Stimulated activated CD4-positive, alpha-beta T cell treated with anti-CD3 and anti-CD28 coated beads, TNF-alpha, amount 100 ng/mL, for 4 hours (primary cell): ENCODE measurements at places on chromosomes 12 and 14.

GRCh38 chr12:109723311-109723881, 9.8 kb downstream of the FAM222A start:
- no peak for DNase-seq

DNA sequence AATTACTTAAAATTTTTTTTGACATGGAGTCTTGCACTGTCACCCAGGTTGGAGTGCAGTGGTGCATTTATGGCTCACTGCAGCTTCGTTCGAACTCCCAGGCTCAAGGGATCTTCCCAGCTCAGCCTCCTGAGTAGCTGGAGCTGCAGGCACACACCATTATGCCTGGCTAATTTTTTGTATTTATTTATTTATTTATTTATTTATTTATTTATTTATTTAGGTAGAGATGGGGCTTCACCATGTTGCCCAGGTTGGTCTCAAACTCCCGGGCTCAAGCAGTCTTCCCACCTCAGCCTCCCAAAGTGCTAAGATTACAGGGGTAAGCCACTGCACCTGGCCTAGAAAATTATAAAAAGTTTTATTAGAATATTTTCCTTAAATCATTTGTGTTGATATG, 73.6 kb downstream of the DACT1 start:
- no peak for DNase-seq

- no peak for DNase-seq
These were observed 475.4 kb upstream of the SEL1L start for GRCh38 chr14:82009076-82009475.

DNA sequence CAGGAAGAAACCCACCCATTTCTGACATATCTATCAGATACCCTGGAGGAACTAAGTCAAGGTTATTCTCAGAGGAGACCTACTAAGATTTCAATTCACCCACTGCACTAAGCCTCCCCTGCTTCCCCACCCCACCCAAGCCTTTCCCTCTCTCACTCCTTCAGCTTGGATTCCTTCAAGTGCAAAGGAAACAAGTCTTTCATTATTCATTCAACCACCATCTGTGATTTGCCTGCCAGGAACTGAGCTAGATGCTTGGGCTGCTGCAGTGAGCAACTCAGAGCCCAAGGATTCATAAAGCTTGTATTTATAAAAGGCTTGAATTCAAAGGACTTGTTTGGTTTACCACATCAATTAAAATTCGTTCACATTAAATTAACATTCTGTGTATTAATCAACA, 161.3 kb downstream of the GXYLT1 start:
- no peak for DNase-seq

DNA sequence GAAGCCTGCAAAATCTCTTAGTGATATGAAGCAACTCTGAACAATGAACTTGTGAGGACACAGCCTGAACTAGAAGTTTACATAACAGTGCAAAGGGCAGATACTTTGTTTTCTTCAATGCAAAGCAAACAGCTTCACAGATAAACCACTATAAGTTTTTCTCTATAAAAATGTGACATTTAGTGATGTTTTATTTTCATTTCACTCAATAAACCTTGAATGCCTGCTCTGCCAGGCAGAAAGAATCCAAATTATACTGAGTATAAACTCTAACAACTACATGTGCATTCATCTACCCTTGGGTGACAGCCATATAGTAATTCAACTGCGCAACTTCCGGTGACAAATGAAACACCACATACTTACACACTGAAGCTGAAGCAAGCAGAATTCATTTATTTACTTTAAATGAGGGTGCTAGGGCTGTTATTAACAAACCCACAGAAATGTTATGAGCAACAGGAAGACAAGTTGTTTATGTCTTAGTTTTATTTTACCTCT, 10.3 kb downstream of the DCP1B start:
- DNase-seq, result no peak

DNA sequence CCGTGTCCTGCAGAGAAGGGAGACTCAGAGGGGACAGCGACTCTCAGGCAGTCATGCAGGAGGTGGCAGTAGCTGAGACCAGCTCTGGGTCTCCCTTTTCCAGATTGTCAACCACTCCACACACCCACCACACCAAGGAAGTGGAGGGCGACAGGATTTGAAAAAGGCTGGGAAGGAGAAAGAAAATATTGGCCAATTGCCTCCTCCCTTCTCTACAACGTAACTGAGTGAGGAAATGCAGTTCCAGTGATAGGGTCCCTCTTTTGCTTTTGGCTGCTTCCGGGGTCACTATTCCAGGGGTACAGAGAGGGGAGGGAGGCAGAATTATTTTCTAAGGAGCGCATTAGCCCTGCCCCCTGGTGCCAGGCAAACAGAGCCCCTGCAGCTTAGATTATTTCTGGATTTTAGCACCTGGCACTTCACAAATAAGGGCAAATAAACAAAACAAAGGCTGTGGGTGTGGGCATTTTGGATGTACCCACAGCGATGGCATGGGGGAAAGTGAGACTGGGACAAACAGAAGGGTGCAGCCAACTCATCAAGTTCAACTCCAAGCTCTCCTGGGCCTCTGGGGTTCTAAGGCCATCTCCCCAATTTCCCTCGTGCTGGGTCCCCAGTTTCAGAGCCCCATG, 20.4 kb downstream of the ASB2 start:
- DNase-seq, result no peak

DNA sequence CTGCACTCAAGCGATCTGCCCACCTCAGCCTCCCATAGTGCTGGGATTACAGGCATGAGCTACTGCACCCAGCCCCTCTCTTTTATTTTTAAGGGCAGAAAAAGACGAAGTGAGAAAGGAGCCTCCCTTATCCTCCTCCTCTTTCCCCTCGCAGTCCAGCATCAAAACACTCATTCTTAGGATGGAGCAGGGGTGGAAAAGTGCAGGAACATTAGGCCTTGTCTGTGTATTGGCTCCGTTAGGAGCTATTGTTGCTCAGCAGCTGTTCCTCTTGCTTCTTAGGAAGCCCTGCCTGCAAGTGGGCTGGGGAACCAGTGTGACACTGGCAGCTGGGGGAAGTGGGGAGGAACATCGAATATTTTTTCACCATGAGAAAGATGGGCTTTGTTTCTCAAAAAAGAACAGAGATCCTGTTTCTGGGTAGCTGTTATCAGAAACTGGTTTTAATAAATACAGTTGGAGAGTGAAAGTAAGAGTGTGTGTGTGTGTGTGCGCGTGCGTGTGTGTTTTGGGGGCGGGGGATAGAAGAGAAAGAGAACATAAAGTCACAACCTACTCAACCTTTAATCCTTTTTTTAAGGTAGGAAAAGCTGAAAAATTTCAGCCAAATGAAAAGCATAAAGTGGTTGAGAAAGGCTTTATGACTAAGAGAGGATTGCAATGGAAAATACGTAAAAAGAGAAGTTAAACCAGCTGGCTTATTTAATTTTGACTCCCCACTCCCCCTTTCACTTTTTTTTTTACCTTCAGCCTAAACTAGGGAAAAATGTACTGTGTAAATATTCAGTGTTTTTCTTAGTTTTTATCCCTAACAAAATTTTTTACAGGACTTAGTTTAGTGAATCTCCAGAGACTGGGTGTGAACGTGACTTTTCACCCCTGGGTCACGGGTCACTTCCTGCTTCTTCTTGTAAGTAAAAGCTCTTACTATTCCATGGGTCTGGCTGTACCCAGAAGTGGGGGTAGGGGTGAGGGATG, 197.2 kb upstream of the PLEKHG7 start:
- peak; percentile 34 for DNase-seq

DNA sequence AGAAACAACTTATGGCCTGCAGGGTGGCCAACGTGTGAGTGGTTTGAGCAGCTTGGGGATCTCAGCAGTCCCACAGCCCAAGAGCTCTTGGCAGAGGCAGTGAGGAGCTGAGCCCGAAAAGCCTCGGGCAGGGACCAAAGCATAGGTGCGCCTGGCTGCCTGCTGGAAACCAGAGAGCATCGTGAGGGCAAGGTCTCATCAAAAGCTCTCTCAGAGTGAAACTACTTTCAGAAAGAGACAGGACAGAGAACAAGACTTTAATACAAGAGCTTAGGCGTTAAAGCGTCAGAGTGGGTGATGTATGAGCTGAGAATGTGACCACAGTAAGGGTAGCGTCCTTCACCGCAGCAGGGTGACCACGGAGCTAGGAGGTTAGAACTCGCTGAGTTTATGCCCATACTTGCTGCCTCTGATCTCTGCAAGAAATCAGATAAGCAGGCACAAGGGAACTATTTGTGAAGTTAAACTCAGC, 30.8 kb downstream of the LGMN start:
- no peak for DNase-seq

DNA sequence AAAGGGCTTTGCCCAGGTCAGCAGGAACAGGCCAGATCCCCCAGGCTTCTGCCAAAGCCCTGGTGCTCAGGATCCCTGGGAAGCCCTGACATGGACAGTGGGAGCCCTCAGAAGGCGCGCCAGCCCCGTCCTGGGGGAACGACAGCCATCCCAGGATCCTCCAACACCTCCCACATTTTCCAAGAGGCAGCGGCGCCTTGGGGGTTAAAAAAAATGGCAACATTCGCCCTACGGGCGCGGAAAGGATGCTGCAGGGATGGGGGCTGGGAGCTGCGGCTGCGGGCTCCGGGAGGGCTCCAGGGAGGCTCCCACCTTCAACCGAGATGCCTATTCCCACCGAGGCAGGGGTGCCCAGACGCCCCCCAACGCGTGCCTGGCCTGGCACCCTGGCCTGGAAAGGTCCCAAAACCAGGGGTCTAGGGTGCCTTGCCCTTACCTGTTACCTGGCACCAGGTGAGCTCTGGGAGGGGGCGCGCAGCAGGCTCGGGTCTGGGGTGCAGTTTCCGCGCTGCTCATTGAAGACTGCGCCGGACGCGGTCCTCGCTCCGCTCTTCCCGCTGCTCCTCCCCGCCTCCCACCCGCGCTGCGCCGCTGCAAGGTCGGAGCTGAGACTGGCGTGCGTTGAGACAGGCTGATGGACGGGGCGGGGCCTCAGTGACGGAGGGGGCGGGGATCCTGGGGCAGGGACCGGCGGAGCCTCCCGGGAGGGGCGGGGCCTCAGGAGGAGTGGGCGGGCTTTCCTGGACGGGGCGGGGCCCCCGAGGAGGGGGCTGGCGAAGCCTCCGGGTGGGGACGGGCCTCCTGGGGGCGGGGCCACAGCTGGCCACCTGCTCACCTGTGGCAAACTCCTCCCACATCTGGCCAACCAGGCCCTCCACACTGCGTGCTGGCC, at the start of gene ABCB9:
Gene ABCB9, minus strand, starts transcription at position 613 of the 892 bp plus-strand sequence. CDS start 6,228 bp downstream, outside the sequence.
- peak; percentile 94 for DNase-seq

- no peak for DNase-seq
These were observed 1.6 kb downstream of the LRRC74A start for GRCh38 chr14:76827696-76828296.

DNA sequence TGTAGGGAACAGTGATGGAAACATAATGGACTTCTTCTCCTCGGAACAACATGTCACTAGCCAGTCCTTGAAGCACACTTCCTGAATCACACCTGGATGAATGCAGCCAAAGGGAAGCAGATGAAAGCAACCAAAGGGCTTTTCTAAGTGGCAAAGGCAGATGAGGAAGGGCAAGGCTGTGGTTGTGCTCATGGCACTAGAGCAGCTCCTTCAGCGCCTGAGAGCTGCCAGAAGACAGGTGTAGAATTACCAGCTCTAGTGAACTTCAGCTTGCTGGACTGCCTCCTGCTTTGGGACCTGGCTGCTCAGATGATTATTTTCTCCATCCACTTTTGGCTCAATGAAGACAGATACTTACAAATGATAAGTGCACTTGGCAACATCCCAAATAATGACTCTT, 1372.1 kb upstream of the SEL1L start:
- DNase-seq, result no peak

- no peak for DNase-seq
These were observed 14.2 kb upstream of the MYO1A start for GRCh38 chr12:57063991-57064685.

DNA sequence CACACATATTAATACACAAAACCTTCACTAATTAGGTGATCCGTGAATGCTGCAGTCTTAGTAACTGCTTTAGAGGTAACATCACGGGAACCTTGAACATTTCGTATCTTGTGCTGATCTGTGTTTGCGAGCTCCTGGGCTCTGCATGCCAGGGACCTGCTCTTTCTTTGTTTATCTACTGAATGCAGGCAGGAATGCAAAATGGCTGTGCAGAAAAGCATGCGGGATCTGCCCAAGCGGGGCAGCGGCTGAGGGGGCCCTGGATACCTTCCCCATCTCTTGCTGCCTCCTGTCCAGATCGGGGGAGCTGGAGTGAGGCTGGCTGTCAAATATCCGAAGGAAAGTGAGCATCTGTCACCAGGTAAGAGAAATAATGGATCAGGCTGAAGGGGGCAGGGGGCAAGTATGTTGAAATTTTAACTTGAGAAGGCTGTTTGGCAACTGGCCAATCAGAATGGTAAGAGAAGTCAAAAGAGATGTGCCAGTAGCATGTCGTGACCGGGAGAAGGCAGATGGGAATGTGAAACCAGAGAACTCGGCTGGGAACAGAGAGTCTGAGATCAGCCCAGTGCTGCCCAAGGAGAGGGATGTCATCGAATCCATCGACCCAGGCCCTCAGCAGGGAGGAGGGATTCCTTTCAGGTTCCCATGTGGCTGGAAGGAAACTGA, 191.4 kb downstream of the TTC7B start:
- no peak for DNase-seq

DNA sequence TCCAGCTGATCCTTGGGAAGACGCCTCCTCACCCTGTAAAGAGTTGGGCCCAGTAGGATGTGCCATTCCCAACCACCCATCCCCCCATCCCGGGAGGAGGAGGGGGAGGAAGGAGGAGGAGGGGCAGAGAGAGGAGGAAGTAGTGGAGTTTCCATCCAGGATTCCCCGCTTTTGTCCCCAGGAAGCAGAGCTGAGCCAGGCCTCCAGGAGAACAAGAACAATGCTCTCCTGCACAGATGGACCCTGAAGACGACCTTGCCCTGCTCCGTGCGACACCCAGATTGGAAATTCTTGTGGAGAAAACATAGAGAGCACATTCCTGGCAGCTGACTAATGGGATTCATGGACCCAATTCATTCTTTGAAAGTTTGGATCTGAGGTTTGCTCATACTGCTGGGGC, 132.3 kb upstream of the CRY1 start:
- no peak for DNase-seq

DNA sequence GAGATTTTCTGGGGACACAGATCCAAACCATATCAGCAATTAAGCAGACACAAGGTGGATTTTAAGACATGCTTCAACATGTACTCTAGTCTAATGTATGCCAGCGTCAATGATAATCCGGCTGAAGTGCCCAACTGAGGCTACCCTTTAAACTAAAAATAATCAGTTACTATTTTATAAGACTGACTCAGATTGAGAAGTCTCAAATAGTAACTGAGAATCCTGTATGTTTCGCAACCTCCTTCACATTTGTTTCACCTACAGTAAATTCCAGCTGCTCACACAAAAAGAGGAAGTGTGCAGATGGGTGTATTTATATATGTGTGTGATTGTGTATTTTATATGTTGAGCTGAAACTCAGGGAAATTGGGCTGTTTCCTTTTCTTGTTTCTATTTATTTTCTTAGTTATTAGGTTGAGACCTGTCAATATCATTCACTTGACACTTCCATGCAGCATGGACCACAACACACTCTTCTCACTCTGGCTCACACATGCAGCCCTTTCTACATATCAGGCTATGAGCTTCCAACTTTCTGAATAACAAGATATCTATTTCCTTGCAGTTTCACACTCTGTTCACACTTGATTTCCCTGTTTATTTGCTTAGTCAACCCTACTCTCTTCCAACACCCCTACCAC, 1224.9 kb upstream of the TMEM132C start:
- DNase-seq, result no peak

- no peak for DNase-seq
These were observed 1205.3 kb downstream of the GALC start for GRCh38 chr14:86787717-86788116.
